T1000 (cell line): ENCODE measurements at places on chromosomes 2 and 18.

DNA sequence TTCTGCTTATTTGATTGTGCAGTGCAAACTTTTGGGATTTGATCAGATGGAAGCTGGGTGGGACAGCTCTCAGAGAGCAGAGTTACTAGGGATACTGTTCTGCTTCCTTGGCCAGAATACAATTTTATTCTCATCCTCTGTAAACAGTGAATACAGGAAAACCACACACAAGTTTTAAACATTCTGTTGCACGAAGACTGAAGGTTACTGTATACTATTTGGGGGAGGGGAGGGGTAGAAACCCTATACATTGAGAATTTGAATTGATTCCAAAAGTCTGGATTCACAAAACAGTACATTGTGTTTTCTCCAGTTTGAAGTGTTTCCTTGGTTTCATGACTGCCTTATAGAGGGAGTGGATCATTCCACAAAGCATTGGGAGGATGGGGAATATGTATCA lies 149.9 kb downstream of the SETBP1 start:
- no peak for DNase-seq

GRCh38 chr2:127255146-127255545 lies 35.0 kb upstream of the CYP27C1 start:
- DNase-seq = no peak

DNA sequence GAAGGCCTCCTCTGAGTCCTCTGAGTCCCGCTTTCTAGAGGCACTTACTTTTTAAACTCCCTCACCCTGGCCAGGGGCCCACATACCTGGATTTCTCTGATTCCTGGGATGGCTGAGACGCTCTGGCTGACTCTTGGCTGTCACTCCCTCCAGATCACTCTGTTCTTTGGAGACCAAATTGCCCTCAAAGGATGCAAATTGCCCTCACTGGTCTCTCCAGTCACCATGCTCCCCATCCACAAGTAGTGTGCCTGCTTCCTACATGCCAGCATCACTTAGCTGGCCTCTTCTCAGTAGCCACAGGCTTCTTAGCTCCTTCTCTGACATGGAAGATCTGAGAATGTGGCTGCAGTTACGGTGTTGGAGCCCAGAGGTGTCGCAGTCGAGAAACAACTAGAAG lies 41.3 kb upstream of the CCDC68 start:
- DNase-seq = no peak

- no peak for DNase-seq
These were observed 77.1 kb upstream of the ZNF397 start for GRCh38 chr18:35163721-35164120.

- DNase-seq = no peak
These were observed 90.0 kb downstream of the PLEKHM3 start for GRCh38 chr2:207935121-207935990.

DNA sequence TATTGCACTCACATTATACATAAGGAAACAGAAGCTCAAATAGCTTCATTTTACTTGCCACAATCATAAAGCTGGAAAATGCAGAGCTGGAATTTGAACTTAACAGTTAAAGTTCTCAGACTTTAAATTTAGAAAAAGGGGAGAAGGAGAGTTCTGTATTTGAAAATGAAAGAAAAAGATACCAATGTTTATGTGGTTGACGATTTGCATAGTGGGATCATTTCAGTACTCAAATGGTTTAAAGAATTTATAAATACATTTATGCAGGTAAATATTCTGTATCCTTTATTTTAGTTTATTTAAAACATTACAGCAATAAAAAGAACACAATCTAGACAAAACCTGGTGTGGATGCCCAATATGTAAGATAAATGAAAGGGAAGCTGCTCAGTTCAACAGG lies 25.5 kb upstream of the STAT4 start:
- no peak for DNase-seq

DNA sequence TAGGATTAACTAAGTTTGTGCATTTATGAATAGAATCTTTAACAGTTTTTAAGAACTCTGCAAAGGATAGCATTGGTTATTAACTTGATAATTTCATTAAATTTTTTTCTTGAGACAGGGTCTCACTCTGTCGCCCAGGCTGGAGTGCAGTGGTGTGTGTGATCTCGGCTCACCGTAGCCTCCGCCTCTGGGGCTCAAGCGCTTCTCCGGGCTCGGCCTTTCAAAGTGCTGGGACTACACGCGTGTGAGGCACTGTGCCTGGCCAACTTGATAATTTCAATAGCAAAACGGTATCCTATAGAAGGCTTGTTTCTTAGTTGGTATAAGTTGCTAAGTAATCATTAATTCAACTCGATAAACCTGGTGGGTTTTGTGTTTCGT lies 38.0 kb downstream of the ADNP2 start:
- no peak for DNase-seq

DNA sequence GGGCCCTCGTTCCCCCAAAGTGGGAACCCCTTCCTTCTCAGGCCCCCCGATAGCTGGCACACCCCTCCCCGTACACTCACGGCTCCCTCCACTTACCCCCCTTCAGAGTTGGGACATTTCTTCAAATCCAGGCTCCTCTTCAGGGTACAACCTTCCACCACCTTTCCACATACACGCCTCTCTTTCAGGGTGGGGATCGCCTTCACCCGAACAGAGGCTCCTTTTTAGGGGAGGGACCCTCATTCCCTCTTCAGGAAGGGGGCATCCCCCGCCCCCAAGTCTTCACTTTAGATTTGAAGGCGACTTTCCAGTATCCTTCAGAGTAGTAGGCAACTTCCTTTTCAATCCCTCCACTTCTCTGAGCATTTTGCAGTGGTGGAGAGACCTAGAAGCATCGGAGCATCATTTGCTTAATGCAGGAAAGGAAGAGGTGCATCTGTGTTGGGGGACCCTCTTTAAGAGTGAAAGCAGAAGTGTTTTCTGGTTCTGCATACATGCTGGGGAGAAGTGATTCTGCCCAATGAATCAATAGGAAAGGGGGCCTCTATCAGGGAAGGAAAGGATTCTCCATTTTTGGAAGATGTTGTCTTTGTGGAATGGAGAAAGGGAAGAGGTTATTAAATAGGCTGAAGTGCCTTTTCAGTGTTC lies 845 bp downstream of the EML4 start:
- DNase-seq = no peak

GRCh38 chr2:234003972-234004617 lies 46.4 kb upstream of the SPP2 start:
- peak; percentile 72 for DNase-seq

GRCh38 chr2:68900496-68901198 lies 29.4 kb upstream of the BMP10 start:
- no peak for DNase-seq

DNA sequence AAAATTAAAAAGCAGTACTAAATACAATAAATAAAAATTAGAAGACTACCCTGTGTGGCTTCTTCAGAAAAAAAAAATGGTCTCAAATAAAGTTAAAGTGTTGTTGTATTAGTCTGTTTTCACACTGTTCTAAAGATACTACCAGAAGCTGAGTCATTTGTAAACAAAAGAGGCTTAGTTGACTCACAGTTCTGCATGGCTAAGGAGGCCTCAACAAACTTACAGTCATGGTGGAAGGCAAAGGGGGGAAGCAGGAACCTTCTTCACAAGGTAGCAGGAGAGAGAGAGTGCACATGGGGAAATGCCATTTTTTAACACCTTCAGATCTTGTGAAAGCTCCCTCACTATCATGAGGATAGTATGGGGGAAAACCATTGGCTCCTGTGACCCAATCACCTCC lies 612.8 kb downstream of the RNF144A start:
- no peak for DNase-seq
